ENCODE measurements at places on chromosomes 3 and 15. TPM values are rescaled to one million over a fixed set of nuclear protein-coding genes. Genes with fewer than 3 reads are reported as not detected.

DNA sequence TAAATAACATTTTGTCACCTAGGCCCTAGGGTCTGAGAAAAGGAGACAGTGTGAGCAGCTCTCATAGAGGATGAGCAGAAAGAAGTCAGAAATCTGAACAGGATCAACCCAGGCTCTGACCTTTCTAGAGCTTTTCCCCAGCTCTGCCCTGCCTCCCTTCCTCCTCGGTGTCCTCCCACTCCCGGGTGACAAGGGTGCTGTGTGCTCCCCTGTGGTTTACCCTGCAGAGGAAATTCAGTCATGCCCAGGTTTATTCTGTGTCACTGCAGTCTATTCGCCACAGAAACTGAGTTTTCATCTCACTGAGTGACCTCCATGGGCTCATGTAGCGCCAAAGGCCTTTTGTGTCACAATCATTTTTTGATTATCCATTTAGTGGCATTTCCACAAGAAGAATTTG, 76.6 kb downstream of the IL12A start:
- no peak for DNase-seq

DNA sequence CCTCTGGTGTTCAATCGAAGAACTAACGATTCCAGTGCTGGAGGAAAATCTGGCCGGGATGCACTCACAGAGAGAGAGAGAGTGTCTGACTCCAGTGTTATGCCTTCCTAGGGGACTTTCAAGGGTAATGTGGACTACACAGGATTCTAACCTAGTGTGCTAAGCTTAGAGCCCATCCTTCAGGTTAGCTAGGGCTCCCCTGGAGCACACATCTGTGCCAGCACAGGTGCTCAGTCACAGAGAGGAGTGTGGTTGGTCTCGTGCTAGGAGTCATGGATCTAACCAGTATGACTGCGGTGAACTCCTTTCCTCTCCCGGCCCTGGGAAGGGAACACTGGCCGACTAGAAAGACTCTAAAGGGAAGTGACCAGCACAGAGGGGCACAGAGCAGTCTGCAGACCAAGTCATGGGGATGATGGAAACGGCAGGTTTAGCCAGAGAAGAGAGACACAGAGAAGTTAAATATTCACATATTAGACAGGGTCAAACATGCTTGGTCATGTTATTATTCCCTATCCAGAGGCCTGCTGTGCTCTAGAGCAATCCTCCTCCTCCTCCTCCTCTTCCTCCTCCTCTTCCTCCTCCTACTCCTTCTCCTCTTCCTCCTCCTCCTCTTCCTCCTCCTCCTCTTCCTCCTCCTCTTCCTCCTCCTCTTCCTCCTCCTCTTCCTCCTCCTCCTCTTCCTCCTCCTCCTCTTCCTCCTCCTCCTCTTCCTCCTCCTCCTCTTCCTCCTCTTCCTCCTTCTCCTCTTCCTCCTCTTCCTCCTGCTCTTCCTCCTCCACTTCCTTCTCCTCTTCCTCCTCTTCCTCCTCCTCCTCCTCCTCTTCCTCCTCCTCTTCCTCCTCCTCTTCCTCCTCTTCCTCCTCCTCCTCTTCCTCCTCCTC, 280.3 kb downstream of the XXYLT1 start:
- DNase-seq, result no peak

DNA sequence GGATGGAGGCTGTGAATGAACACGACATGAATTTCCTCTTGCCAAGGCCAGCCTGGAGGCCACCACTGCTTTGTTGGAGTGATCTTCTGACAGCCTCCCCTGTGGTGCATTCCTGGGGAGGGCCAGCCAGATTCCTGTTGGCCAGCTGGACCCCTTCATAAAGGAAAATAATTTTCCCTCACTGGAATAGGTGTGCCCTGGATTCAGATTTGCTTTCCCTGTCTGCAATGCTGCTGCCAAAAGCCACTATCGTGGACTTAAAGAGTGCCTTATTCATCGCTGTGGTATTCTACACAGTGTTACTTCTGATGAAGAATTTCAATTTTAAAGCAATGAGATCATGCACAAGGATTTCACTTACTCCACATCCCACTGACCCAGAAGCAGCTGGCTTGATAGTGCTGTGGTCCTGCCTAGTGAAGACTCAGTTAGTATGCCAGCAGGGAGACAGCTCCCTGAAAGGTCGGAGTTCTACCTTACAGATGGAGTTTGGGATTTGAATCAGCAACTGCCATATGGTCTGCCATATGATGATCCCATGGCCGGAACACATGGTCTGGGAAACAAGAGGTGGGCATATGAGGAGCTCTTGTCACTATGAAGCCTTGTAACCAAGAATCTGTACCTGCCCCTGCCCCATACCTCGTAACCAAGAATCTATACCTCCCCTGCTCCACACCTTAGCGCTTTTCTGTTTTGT, 145.2 kb downstream of the KLF13 start:
- no peak for DNase-seq

DNA sequence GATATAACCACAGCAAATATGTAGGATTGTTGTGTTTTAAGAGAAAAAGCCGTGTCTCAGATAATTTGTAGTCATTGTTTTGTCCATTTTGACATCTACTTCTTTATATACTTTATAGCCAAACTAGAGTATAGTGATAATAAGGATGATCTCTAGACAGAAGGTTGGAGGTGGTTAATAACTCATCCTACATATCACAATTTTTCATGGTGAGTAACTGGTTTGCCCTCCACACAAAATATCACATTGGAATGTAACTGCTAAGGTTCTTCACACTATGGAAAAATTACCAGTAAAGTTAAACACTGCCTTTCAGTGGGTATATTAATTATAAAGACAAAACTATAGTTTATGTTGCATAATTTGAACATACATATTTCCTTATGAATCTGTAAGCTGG, 380.7 kb downstream of the LPP start:
- no peak for DNase-seq

DNA sequence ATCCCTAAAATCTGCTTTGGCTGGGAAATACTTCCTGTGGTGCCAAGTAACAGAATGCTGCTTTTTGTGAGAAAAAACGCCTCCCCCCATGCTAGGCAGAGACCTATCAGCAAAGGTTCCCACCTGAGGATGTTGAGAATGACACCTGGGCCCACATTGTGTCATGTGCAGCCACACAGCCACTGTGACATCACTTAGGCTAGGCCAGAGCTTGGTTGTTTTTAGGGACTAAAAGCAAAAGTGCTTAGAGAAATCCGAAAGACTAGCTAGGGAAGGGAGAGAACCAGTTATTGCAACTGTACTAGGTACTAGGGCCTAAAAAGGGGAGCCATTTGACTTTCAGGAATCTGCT, 6.2 kb downstream of the ZDHHC3 start:
- DNase-seq, result no peak

DNA sequence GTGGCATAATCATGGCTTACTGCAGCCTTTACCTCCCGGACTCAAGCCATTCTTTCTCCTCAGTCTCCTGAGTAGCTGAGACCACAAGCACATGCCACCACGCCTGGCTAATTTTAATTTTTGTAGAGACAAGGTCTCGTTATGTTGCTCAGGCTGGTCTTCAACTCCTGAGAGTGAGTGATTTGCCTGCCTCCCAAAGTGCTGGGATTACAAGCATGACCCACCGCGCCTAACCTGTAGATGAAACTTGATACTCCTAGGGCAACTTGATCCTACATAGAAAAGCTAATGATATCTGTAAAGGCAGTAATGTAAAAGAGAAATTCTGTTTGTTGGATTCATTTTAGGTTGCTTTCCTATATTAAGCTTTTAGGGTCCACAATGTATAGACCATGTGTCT, 391.9 kb upstream of the THRB start:
- no peak for DNase-seq

DNA sequence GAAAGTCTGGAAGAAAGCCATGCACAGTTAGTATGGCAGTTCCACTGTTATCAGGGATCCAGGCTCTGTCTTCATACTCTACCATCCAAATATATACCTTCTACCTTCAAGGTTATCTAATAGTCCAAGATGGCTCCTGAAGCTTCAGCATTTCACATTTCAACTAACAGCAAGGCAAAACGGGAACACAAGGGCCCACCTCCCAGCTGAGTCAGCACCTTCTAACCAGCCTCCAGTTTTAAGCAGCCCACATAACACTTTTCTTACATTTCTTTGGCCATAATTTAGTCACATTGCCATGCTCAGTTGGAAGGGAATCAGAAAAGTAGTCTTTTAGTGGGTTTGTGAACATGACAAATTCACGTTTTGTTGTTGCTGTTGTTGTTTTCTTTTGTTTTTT, 15.4 kb upstream of the MSL2 start:
- no peak for DNase-seq

DNA sequence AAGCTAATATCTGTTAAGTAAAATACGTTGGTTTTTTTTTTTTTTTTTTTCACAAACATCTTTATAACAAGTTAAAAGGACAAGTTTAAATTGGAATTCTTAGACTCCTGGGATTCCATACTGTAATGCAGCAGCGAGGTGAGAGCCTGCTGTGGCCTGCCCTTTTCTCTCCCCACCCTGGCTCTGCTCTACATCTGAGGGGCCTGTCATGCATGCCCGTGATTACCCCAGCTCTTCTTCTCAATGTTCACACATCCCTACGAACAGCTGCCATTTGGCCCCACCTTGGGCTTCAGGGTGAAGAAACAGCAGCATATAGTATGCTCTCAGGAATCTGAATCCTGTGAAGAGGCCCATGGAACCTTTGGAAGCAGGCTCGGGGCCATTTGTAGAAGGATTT, 14.7 kb downstream of the CFAP91 start:
- DNase-seq, result no peak

DNA sequence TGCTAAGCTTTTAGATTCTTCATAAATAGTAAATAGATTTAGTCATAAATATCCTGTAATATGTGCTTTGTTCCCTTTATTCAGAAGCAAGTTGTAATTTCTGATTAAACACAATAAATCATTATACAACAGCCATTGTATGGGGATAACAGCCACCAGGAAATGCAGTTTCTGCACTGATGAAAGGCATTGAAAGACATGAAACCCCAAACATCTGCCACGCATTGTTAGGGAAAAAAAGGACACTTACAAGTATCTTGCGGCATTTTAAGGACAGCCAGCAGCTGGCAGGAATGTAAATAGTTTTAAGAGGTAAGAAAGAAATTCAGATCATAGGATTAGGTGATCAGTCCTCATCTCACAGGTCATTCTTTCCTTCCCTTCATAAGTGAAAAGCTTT, 801.1 kb upstream of the LMCD1 start:
- no peak for DNase-seq

- no peak for DNase-seq
Measured at GRCh38 chr15:83283813-83284558, 478 bp downstream of the BNC1 start.

- DNase-seq, result no peak
Measured at GRCh38 chr3:135755330-135756105, 210.0 kb upstream of the PPP2R3A start.

DNA sequence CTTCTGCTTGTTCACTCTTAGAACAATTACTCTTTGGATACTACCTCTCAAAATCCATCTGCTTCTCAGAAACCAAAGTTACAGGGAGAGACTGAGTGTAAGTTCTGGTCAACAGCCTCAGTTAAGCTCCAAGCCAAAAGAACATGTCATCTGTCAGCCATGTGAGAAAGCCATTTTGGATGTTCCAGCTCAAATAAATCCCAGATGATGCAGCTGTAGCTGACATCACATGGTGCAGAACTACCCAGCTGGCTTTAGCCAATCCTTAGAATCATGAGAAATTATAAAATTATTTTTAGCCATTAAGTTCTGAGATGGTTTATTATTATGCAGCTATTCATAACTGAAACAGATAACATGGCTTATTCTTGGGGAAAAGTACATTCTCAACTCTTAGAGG, 696.0 kb downstream of the ZNF385D start:
- DNase-seq, result no peak

DNA sequence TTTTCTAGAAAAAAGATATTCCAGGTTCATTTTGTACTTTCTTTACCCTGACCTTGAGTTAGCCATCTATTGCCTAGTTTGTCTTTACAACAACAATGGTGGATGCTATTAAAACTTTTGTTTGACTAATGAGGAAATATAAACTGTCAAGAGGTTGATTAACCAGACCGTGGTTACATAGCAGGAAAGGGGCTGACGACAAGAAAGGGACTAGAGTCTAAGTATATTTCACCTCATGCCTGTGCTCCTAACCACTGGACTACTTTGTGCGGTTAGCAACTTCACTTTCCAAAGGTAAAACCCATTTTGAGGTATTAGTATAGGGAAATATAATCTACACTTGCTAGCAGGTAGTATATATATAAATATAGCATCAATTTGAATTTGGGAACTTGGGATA, 327.1 kb downstream of the SATB1 start:
- no peak for DNase-seq

DNA sequence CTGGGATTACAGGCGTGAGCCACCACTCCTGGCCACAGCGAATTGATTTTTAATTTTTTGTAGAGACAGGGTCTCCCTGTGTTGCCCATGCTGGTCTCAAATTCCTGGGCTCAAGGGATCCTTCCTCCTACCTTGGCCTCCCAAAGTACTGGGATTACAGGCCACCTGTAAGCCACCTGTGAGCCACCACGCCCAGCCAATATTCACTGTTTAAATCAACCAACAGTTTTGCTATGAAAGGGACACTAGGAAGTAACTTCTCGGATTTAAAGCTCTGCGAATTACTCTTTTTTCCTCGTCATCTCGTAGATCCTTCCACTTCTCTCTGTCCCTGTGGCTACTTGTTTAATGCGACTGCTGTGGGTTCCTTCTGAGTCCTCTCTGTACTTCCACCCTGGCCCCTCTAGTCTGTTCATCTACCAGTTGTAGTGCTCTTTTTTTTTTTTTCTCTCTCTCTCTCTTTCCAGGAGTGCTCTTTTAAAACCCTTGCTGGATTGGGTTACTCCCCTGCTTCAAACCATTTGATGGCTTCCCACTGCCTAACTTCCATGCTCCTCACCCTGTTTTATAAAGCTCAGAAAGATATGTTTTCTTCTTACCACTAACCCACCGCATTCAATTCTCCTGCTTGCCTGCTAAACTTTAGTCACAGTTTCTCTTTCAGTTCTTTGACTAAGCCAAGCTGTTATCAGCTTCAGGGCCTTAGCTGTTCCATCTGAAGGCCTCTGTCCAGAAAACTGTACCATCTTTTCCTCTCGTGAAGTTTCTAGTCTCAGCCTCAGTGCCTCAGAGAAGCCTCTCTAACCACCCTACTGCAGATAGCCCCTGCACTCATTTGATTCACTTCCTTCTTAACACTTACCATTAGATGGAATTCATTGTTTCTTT, 12.4 kb downstream of the RTF1 start:
- DNase-seq, result no peak

GRCh38 chr3:197007953-197008352, 21.7 kb downstream of the MELTF start:
- DNase-seq, result no peak

Gene XIRP1
- total RNA-seq, result not detected

Gene GOLGA6L7
- not detected for total RNA-seq

Gene ISLR2
- total RNA-seq, result not detected

Gene TM4SF4
- total RNA-seq, result not detected

Gene IMPDH2
- 465 TPM for total RNA-seq

Gene PXYLP1
- total RNA-seq, result 2.1 TPM
